Type B pancreatic cell (in vitro differentiated cells): ENCODE measurements at places on chromosomes 1 and 21. TPM values are rescaled to one million over a fixed set of nuclear protein-coding genes. Genes with fewer than 3 reads are reported as not detected.

DNA sequence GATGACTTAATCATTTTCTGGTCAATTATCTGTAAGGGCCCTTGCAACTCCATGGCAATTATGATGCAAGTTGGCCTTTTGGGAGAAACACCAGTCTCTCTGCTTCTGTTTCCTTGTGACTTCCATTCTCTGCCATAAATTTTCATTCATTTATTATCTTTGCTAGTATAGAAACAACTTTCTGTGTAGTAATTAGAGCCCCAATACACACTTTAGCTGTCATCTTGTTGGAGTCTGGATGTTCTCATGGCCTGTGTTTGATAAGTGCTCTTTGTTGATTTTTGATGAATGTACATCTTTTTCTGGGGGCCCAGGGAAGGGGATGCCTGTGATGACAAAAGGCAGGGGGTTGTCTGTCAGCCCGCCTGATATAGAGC, 22.4 kb downstream of the PROX1 start:
- peaks cover 22% of the 10 kb centered on the region for H3K4me1 ChIP-seq
- no peak overlapping the region for H3K27ac ChIP-seq
- peaks cover 3% of the 10 kb centered on the region for H3K36me3 ChIP-seq
- no peak for DNase-seq
- no peaks in the 10 kb centered on the region for H3K27me3 ChIP-seq
- H3K4me3 ChIP-seq: no peak overlapping the region

RHD gene
- not detected in 2 replicates for total RNA-seq

DNA sequence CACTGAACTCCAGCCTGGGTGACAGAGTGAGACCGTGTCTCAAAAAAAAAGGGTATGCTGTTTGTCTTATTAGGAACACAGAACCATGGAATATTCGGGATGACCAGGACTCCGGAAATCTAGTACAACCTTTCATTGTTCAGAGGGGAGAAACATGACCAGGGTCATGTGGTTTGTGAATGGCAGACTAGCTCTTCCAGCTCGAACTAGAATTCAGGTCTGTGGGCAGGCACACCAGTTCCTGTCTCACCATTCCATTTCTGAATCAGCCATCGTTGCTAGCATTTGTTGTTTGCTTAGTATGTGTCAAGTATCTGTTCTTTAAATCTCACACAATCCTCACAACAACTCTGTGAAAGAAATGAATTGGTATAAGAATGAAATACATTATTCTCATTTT, 50.9 kb downstream of the MDM4 start:
- no peak for DNase-seq
- H3K4me1 ChIP-seq: peaks cover 34% of the 10 kb centered on the region
- no peaks in the 10 kb centered on the region for H3K36me3 ChIP-seq
- H3K27ac ChIP-seq: peak overlapping the region; percentile 75

DNA sequence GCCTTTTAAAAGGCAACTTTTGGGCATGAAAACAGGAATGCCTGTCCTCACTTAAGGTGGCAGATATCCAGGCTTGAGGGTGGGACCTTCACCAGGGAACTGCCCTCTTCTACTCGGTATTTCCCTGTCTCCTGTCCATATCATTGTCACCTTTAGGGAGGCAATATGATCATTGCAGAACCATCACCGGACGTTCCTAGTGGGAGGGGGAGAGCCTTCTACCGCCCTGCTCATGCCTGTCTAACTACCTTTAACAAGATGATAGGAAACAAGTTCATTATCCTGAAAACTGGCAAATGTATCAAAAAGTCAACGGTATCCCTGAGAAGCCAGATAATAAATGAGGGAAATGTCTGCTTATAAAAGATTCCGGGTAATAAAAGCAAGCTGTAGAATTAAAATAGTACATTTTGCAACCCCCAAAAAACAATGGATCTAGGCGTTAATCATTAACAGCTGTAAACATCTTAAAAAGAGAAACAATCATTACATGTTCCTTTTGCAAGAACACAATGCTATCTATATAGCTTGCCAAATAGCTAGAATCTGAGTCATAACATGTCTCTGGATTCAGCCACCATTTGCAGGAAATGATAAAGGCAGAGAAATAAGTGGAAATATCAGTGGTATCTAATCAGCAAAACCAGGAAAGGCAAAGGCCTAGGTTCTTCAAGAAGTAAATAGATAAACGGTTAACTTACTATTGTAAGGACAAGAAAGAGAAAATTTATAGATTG, 852.9 kb upstream of the ADGRL4 start:
- H3K4me3 ChIP-seq: no peak overlapping the region
- no peaks in the 10 kb centered on the region for H3K27me3 ChIP-seq
- no peak for DNase-seq
- H3K27ac ChIP-seq: no peak overlapping the region
- no peaks in the 10 kb centered on the region for H3K4me1 ChIP-seq

SCNM1 gene
- total RNA-seq: 39.3 and 42.1 TPM in 2 replicates

GRCh38 chr1:98669355-98670296, 8.1 kb downstream of the SNX7 start:
- H3K4me1 ChIP-seq: peaks cover 8% of the 10 kb centered on the region
- H3K27me3 ChIP-seq: no peaks in the 10 kb centered on the region
- no peak for DNase-seq
- H3K27ac ChIP-seq: no peak overlapping the region
- no peaks in the 10 kb centered on the region for H3K36me3 ChIP-seq

DNA sequence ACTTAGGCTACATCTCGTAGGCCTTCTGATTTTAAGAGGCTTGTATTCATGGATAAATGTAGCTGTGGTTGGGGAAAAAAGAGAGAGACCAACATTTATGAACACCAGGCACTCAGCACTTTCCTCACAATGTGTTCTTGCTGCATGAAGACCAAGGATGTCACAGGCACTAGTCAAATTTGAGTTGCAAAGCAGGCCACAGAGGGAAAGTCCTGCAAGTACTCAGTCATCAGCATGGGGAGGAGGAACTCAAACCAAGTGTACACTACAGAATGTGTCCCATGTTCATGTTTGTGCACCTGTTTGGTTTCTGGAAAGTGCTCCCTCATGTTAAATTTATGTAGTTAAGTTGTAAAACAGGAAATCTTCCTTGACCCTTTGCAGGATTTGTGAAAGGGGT, 8.7 kb upstream of the MAP3K7CL start:
- no peak for DNase-seq
- H3K36me3 ChIP-seq: no peaks in the 10 kb centered on the region
- no peaks in the 10 kb centered on the region for H3K27me3 ChIP-seq

DNA sequence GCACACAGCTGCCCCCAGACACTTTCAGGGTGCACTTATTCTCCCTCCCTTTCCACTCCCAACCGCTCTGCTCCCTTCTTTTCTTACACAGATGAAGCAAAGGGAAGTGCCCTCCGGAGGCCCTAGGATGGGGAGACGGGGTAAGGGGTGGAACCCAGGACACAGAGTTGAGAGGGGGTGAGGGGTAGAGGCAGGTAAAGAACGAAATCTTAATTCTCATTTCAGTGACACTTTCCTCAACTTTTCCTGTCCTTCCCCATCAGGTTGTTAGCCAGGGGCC, 12.8 kb downstream of the PLEKHO1 start:
- peak overlapping the region; percentile 84 for H3K4me3 ChIP-seq
- peaks cover 54% of the 10 kb centered on the region for H3K4me1 ChIP-seq
- H3K27me3 ChIP-seq: no peaks in the 10 kb centered on the region
- peaks cover 19% of the 10 kb centered on the region for H3K36me3 ChIP-seq

DNA sequence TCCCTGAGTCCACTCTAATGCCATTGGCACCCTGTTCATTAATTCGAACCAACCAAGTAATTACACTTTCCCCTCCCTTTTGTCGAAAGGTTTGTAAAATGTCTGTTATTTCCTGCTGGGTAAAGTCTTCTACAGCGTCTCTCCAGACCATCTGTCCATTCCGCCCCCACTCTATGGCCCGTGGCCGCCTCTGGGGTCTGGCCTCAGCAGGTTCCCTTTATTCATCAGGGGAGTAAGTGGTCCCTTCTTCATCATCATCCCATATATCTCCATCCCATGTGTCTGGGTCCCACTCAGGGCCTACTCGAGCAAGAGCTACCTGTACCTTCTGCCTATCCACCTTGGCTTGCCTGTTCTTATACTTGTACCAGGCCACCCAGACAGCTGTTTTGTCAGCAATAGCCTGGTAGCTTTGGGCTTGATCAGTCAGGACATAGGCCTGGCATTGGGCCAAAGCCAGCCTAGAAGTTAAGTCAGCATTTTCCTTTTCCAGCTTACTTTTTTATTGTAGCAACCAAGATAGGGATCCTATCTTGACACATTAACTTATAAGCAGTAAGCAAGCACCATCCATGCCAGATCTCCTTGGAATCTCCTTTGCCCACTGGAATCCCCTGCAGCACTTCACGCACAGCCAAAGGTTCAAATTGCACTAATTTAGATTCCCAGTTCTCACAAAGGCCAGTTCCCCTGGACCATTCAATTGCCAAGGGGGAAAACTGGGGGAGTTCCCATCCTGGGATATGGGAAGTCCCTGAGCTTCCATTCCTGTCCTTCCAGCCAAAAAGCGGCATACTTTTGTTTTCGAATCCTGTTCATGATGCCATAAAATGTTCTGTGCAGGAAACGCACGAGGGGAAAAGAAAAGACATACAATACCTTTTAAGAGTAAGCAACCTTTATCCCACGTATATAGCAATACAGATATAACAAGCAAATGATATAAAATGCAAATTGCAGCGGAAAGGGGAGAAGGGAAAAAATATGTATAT, 6.6 kb upstream of the STUM start:
- no peak overlapping the region for H3K27ac ChIP-seq
- peaks cover 17% of the 10 kb centered on the region for H3K27me3 ChIP-seq
- H3K36me3 ChIP-seq: no peaks in the 10 kb centered on the region
